A549 treated with RU486 at 1 μM for 4 hours (cell line): ENCODE measurements at places on chromosomes 1 and 21. TPM values are rescaled to one million over a fixed set of nuclear protein-coding genes. Genes with fewer than 3 reads are reported as not detected.

The CDC20 gene
- 174 to 213 TPM (median 193 TPM) in 5 replicates for total RNA-seq

The GABRD gene
- 0.23 to 0.81 TPM (median 0.55 TPM) in 5 replicates for total RNA-seq

The C1orf141 gene
- total RNA-seq = not detected in 5 replicates

The SETDB1 gene
- total RNA-seq = 22.7 to 28.1 TPM (median 23.0 TPM) in 5 replicates

The FAM78B gene
- total RNA-seq = 0.08 to 0.33 TPM (median 0.26 TPM) in 5 replicates

The LMOD1 gene
- total RNA-seq = 0.05 TPM in 1 of 5 replicates, not detected in the others

The KCNH1 gene
- 1.6 to 3.4 TPM (median 2.8 TPM) in 5 replicates for total RNA-seq

The RGS4 gene
- 0.08 to 0.23 TPM in 2 of 5 replicates, not detected in the others for total RNA-seq

The OR10Z1 gene
- not detected in 5 replicates for total RNA-seq

The CELA2B gene
- not detected in 5 replicates for total RNA-seq

The LRRC38 gene
- not detected in 5 replicates for total RNA-seq

The CYP4B1 gene
- total RNA-seq = not detected in 5 replicates

The ERRFI1 gene
- 63.5 to 86.0 TPM (median 82.0 TPM) in 5 replicates for total RNA-seq

The OR4F29 gene
- not detected in 5 replicates for total RNA-seq

The TRIM45 gene
- 0.87 to 1.7 TPM (median 1.4 TPM) in 5 replicates for total RNA-seq

The LAMC1 gene
- total RNA-seq = 101 to 130 TPM (median 110 TPM) in 5 replicates

The REN gene
- total RNA-seq = not detected in 5 replicates

The OLIG1 gene
- total RNA-seq = 0.14 TPM in 1 of 5 replicates, not detected in the others

The HMGCL gene
- total RNA-seq = 10.7 to 14.7 TPM (median 13.0 TPM) in 5 replicates

The COL9A2 gene
- total RNA-seq = 0.23 to 0.28 TPM (median 0.25 TPM) in 5 replicates

The MYCL gene
- 0.79 to 1.6 TPM (median 1.3 TPM) in 5 replicates for total RNA-seq

The CTBS gene
- total RNA-seq = 3.0 to 6.9 TPM (median 5.9 TPM) in 5 replicates

The S100A3 gene
- total RNA-seq = 85.7 to 107 TPM (median 98.6 TPM) in 5 replicates

The FHL3 gene
- total RNA-seq = 7.1 to 9.2 TPM (median 8.9 TPM) in 5 replicates

The S1PR1 gene
- 0.06 to 0.14 TPM (median 0.07 TPM) in 3 of 5 replicates, not detected in the others for total RNA-seq

The RGS8 gene
- total RNA-seq = not detected in 5 replicates

The CAPN9 gene
- not detected in 5 replicates for total RNA-seq

The MAN1C1 gene
- 0.08 to 0.22 TPM (median 0.14 TPM) in 5 replicates for total RNA-seq

The PDZK1 gene
- 0.62 to 1.2 TPM (median 0.95 TPM) in 5 replicates for total RNA-seq

The CHI3L2 gene
- 0.15 to 0.64 TPM (median 0.41 TPM) in 4 of 5 replicates, not detected in the other for total RNA-seq

The TCHHL1 gene
- not detected in 5 replicates for total RNA-seq

The KIF2C gene
- 39.1 to 45.8 TPM (median 42.7 TPM) in 5 replicates for total RNA-seq

The S100A7A gene
- not detected in 5 replicates for total RNA-seq

The GBP6 gene
- total RNA-seq = not detected in 5 replicates

The SYDE2 gene
- total RNA-seq = 0.31 to 1.1 TPM (median 0.74 TPM) in 5 replicates

The RUNX3 gene
- total RNA-seq = 4.8 to 8.2 TPM (median 6.8 TPM) in 5 replicates

The LINGO4 gene
- total RNA-seq = not detected in 5 replicates

The GCSAML gene
- not detected in 5 replicates for total RNA-seq

The AKR7A2 gene
- total RNA-seq = 34.4 to 54.8 TPM (median 52.5 TPM) in 5 replicates

The MPL gene
- 0.31 TPM in 1 of 5 replicates, not detected in the others for total RNA-seq

The HPCAL4 gene
- total RNA-seq = 0.22 to 0.35 TPM (median 0.28 TPM) in 5 replicates

The LCE1D gene
- total RNA-seq = not detected in 5 replicates

The TMEM240 gene
- 0.22 to 0.52 TPM (median 0.36 TPM) in 5 replicates for total RNA-seq

The MATN1 gene
- total RNA-seq = 0.05 to 0.32 TPM (median 0.29 TPM) in 3 of 5 replicates, not detected in the others

The TP53BP2 gene
- 19.0 to 25.4 TPM (median 21.8 TPM) in 5 replicates for total RNA-seq

The CHRNB2 gene
- 0.27 to 0.48 TPM (median 0.37 TPM) in 5 replicates for total RNA-seq

The EVA1C gene
- 36.8 to 61.2 TPM (median 41.7 TPM) in 5 replicates for total RNA-seq

The KIAA0040 gene
- total RNA-seq = 0.16 to 0.82 TPM (median 0.54 TPM) in 5 replicates

The ERICH3 gene
- not detected in 5 replicates for total RNA-seq

The PTGFRN gene
- 9.9 to 17.4 TPM (median 16.5 TPM) in 5 replicates for total RNA-seq

The FAM72D gene
- total RNA-seq = 3.3 to 7.6 TPM (median 6.2 TPM) in 5 replicates

The AMY2B gene
- 0.43 to 0.70 TPM (median 0.55 TPM) in 5 replicates for total RNA-seq

The TEDDM1 gene
- not detected in 5 replicates for total RNA-seq

The GPR25 gene
- not detected in 5 replicates for total RNA-seq
